ENCODE measurements at places on chromosomes 2 and 18.

- DNase-seq = no peak
Observed at GRCh38 chr18:44128365-44128764, 552.3 kb upstream of the SETBP1 start.

DNA sequence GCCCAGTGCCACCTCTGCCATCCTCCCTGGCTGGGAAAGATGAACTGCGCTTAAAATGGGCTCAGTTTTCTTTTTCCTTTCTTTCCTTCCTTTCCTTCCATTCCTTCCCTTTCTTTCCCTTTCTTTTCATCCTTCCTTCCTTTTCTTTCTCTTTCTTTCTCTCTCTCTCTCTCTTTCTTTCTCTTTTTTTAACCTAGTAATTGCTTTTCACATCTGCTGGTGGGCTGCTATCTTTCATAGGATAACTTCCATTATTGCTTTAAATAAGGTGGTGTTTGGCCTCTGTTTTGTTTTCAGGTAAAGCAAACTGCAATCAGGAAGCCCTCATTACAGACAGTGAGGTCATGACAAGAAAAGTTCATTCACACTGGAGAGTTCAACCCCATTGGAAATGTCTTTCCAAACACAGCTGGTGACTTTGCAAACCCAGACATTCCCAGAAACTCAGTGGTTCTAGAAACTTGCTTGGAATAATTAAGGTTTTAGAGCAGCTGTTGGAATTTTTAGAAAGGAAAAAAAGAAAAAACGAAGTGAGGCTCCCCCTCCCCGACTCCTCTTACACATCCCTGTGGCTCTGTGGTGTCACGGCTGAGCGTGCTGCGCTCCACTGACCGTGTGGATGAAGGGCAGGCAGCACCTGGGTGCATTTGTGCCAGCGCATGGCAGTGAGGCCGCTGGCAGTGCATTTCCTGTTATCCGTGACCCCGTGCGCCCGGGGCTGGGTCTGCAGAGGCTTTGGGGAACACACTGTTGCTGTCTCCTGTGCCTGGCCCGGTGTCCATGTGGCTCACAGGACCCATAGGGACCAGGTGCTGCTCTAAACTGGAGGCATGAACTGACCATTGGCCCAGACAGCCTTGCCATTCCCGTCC is 76.9 kb downstream of the MBP start:
- DNase-seq = no peak

DNA sequence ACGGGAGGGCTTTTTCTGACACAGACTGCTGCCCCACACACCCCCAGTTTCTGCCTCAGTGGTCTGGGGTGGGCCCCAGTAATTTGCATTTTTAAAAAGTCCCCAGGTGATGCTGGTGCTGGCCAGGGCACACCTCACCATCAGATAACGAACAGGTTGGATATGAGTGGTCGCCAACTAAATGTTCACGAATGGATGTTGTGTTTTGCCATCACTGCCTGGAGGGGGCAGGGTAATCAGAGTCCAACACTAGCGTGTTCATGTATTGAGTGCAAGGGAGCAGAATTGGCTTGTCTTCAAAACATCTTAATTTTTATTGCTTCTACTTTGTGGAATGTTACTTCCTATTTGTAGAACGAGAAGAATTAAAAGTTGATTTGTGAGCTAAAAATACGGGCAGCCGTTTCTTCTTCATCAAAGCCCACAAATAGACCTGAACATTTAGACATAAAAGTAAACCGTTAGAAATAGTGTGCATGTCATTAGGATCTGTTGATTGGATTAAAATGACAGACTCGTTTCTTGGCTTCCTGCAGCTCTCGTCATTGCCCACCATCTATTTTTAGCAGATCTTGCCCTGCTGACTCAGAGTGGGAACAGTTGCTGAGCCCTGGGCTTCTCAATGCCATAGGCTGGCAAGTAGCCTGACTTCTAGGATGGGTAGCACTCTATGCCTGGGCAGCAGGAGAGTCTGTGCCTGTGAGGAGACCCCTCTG is 45.2 kb downstream of the NCK2 start:
- DNase-seq = no peak

- no peak for DNase-seq
Observed at GRCh38 chr2:227826019-227826521, 12.4 kb downstream of the CCL20 start.
